ENCODE measurements at places on chromosomes 16 and 17.

- peak; percentile 46 for DNase-seq
Measured at GRCh38 chr17:70636517-70637133, 467.3 kb downstream of the KCNJ2 start.

GRCh38 chr17:45970659-45971058 lies 28.4 kb upstream of the STH start:
- no peak for DNase-seq

DNA sequence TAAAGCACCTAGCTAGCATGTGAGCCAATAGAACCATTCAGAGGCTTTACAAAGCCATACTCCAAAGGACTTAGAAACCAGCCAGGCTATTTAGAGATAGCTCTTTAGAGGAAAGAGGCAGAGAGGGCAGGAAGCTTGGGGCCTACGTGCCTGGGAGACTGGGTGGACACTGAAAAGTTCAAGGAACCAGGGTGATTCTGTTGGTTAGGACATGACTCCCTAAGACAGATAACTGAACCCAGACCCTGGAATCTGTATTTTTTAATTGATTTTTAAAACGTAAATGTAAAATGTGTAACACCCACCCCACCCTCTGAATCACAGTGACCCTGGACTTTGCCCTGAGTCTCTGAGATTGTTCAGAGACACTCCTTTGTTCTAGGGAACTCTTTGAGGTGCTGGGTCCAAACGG lies 16.1 kb upstream of the GNA13 start:
- DNase-seq: no peak

DNA sequence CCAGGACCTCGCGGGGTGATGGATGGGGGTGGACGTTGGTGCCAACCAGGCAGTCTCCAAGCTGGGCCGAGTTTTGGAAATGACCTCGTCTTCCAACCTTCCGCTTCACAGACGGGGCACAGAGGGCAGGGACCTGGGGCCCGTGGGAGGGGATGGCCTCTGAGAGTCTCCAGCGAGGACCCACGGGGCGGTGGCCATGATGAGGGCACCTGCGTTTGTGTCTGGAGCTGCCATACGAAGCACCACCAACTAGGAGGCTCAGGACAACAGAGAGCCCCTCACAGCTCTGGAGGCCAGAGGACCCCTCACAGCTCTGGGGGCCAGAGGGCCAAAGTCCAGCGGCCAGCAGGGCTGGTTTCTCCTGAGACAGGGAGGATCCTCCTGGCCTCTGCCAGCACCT lies 26.5 kb downstream of the SOX8 start:
- DNase-seq: no peak

DNA sequence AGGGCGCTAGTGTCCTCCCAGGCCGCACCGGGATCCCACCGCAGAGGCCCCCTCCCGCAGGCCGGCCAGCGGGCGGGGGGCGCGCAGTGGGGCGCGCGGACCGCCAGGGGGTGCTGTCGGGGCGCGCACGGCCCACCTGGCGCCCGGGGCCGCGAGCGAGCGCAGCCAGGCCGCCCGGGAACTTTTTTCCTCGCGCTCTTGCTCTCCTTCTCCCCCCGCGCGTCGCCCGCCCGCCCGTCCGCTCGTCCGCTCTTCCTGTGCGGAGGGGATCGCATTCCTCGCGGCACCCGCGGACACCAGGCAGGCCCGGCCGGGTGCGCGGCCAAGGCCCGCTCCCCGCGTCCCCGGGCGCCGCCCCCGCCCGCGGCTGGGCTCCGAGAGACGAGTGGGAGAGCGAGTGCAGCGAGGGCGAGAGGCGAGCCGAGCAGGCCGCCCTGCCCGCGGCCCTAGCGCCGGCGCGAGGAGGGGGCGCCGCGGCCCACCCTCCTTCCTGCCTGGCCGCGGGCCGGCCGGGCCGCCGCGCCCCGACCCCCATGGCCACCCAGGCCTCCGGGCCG lies at the start of gene RAI1:
RAI1 (plus strand) TSS at position 272 of the 557 bp plus-strand sequence. CDS start 111,491 bp downstream, outside the sequence.
- peak; percentile 24 for DNase-seq

DNA sequence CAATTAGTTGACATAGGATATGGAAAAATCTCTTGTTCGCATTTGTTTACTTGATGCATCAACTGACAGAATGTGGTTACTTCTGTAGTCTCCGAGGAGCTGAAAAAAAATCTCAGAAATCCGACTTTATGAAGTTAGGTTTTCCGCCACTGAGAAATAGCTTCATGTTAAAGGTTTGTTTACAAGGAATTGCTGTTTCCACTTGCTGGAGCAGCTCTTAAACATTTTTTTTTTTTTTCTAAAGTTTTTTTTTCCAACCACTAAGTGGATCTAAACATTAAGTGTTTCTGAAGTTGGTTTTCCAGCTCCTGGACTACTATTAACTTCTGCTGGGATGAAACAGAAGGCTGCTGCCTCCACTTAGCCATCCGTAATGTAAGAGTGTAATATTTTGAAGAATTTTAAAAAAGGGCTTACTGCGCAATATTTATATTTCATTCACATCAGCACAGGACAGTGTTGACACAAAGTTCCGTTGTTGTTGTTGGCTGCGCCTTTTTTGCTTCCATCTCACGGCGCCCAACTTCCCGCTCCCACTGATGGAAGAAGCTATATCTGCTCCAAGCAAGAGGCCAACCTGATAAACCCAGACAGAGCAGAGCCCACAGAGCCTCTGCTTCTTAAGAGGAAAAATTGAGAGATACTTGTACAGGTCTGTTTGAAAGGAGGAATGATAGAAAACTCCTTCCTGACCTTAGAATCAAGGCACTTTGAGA lies 167.7 kb upstream of the KCNJ16 start:
- no peak for DNase-seq

GRCh38 chr17:80119839-80120238 lies 18.5 kb downstream of the GAA start:
- no peak for DNase-seq

GRCh38 chr16:8935989-8936388 lies 27.7 kb downstream of the USP7 start:
- no peak for DNase-seq

GRCh38 chr17:48160177-48161081 lies 52.9 kb downstream of the SNX11 start:
- peak; percentile 99 for DNase-seq

GRCh38 chr17:42403150-42403549 lies 14.9 kb upstream of the STAT3 start:
- DNase-seq: no peak

DNA sequence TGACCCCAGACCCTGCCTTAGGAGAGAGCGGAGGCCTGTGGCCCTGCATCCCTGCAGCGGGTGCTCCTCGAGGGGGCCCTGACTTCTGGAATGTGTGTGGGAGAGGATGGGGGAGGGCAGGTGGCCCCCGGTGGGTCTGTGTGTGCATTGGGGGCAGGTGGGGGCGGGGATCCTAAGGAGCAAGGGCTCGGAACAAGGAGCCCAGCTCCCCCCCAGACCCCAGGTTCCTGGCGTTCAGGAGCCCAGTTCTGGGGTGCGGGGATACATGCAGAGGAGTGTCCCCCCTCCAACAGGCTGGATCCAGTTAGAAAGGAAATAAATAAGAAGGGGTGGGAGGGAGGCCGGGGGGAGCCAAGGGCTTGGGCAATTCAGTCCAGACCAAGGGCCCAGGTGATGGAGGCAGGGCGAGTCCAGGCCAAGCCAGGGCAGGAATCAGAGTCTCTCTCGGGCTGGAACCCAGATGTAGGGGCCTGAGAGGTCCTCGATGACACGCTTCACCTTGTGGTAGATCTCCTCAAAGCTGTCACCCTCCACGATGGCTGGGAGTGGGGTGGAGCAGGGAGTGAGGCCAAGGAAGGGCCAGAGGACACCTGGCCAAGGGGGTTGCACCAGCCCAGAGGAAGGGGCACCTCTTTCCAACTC lies 11.2 kb upstream of the ASGR1 start:
- no peak for DNase-seq

DNA sequence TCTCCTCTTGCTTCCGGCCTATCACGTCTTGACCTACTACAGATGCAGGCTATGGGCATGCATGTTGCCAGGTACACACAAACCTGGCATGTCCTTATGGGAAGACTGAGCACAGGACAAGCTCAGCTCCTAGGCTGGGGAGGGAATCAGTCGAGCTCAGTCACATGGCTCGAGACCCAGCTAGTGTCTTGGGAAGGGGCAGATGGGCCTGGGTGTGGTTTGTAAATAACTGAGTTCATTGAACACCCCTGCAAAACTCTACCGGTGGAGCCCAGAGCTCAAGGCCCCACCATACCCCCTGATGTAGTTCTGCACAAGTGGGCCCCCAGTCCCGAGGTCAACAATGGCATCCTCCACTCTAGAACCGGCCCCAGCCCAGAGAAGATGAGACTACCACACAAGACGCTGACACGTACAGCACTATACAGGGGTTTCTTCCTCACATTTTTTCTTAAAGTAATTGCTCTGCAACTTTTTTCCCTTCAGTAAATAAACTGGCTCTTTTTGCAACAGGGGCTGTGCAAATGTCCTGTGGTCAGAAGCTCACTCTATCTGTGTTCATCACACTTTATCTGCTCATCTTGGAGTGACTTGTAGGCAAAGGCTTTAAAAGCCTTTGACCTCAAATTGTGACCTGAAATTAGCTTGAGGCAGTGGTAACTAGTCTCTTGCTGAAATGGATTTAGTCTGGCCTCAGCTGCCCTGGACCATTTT lies 22.9 kb downstream of the ZNHIT3 start:
- DNase-seq: no peak

GRCh38 chr16:3508736-3509135 lies 7.9 kb downstream of the CLUAP1 start:
- DNase-seq: no peak

DNA sequence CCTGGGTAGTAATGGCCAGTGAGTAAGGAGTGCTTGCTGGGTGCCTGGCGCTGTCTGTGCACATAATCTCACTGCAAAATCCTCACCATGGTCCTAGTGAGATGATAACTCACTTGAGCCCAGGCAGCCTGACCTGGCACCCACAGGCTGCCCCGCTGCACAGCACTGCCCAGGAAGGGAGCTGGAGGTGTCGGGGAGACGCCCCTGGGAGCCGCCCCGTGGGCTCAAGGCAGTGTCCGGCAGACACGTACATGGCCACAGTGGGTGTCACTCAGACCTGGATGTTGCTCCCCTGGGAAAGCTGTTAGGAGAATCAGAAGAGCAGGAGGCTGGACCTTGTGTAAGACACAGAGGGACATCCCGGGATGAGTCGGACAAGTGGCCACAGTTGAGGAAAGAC lies 44.2 kb downstream of the BEAN1 start:
- DNase-seq: no peak

DNA sequence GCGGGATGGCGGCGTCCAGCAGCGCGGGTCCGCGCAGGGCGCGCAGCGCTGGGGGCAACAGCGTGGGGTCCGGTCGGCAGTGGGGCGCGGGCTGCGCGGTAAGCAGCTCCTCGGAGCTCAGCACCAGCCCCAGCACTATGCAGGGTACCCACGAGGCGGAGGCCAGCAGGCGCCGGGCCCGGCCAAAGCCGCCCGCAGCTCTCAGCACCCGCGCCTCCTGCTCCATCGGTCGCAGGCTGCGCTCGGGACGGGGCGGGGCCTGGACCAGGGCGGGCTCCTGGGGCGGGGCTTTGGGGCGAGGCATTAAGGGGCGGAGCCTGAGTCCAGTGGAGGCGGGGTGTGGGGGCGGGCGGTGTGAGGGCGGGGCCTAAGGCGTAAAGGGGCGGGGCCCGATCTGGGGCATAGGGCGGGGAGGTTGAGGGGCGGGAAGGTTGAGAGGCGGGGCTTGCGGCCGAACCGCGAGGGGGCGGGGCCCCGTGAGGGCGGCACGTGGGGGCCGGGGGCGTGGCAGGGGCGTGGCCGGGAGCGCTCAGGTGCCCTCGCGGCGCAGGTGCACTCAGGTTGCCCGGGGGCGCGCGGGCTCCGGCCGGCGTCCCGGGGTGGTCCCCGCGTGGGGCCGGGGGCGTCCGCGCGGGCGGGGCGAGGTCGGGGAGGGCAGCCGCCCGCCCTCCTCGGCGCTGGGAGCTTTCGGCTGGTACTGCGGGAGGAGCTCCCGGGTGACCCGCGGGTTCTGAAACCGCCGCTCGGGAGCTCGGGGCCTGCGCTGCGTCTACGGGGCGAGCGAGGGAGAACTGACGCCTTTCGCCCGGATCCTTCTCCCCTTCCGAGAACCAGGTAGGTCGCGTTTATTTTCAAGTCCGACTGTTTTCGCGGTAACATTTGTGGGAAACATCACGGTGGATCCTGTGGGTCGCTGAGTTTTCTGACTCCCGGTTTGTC lies 1.4 kb upstream of the SLC22A31 start:
- DNase-seq: peak; percentile 60

DNA sequence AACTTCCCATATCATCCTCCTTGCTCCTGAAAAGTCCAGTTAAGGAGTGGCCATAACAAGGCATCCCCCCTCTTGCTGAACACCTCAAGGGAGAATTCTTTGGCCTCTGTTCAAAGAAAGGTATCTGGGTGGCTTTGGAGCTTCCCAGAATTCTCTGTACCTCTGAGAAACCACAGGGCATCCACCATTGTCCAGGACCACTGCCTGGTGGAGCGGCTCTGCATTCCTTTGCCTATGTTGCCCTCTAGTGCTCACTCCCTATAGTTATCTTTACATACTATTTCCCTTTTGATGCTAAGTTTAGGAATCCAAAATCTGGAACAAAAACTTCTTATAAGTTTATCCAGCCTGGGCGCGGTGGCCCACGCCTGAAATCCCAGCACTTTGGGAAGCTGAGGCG lies 30.3 kb downstream of the CHD9NB start:
- DNase-seq: peak; percentile 43

DNA sequence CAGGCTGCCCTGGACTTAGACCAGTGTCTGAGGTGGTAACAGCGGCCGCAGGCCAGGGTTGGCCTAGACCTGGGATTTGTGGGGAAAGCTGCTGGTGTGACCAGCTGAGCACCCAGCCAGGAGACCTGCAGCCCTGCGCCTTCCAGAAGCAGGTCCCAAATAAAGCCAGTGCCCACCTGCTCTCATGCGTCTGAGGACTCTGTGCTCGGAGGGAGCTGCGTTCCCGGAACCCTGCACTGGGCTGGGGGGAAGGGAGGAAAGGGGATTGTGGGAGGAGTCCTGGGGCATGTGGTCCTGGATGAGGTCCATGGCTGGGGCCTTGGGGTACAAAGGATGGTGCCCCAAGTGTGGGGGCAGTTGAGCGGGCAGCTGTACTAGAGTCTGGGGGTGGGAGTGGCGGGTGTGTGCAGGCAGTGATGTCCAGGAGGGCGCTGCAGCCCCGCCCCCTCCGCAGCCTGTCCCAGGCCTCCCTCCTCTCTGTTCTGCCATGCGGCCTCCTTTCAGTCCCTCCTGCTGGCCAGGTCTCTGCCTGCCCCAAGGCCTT lies 1.8 kb upstream of the NECAB2 start:
- no peak for DNase-seq

- no peak for DNase-seq
Measured at GRCh38 chr16:57379579-57379978, 7.3 kb downstream of the CX3CL1 start.

GRCh38 chr16:31107465-31107867 lies 720 bp upstream of the BCKDK start:
- no peak for DNase-seq

Measured in NCI-H774 (cell line).